ENCODE measurements at places on chromosomes 4 and X.
A peak's percentile ranks its signal among the peaks of the same experiment; 100 is the strongest.

GRCh38 chrX:38989076-38989475 lies 187.8 kb downstream of the MID1IP1 start:
- no peak for DNase-seq

GRCh38 chrX:122584981-122585380 lies 599.1 kb upstream of the GRIA3 start:
- no peak for DNase-seq

DNA sequence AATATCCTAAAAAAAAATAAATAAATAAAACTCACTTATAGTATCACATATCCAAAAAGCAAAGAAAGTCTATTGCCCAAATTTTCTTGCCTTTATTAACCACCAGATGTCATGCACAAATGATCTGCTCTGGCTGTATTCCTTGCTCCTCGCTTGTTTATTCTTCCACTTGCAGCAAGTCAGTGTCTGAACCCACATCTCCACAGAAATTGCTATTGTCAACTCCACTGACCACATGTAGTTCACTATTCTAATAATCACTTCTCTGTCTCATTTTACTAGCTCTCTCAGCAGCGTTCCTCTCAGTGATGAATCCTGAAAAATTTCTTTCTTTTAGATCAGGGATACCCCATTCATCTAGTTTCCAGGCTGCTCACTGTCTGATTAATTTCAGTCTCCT lies 29.3 kb upstream of the CXXC4 start:
- no peak for DNase-seq

GRCh38 chrX:38563030-38563429 lies 1.7 kb downstream of the TSPAN7 start:
- DNase-seq: no peak

DNA sequence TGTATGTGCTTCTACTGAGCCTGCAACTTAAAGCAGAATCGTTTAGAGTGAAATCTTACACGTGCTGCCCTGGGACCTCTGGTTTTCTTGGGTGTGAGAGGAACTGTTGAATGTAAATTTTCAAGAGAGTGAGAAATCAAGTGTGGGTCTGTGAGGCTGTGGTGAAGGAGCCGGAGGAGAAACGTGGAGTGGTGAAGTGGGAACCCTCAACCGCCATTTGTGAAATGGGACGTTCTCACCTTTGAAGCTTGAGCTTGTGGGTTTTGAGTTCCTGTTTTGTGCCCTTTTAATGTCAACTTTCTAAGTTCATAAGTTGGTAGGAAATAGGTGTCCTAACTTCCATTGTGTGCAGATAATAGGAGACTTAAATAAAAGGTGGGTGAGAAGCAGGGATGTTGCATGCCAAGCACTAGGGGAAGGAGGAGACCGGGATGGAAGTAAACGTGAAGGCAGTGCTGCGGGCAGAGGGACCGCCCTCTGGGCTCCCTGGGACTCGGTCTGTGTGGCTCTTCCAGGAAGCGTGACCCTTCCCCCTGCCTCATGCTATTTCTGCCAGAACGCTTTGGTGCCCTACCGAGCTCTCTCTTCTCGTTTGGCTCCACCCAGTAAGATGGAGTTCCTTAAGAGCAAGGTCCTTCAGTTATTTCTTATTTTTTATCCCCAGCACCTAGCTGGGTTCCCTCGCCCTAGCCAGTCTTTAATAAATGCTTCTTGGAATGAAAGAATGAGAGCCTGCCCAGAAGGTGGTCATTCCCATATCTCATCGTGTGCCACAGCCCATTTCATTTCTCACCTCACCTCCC lies 56.0 kb downstream of the TMEM131L start:
- no peak for DNase-seq

GRCh38 chrX:110267874-110268273 lies 50.0 kb downstream of the AMMECR1 start:
- no peak for DNase-seq

DNA sequence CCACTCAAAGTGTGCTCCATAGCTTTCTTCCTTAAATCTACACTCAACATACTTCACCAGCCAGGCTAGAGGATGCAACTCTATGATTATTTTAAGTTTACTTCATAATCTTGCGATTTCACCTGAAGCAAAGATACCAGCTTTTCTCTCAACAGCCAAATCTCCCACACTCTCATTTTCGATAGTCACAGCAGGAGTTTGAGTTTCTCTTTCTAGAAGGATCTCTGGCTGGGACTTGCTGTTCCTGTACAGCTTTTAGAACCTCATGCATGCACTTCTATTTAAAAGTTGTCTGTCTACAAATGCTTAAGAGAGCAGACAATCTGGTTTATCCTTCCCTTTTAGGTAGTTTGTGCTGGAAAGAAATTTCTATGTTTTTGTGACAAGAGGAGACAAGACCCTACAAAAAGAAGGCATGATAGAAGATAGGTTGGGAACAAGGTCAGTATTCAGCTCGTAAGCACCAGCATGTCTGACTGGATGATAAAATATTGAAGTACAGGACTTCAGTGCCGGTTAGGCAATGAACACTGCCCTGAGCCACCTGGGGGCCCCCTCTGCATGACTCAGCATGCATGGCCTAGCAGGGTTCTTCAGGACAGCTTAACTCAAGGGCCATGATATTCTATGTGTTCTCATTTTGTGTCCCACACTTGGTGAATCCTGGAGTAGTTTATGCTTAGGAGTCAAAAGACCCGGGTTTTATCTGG lies 65.6 kb downstream of the ATXN3L start:
- peak; percentile 17 for DNase-seq

DNA sequence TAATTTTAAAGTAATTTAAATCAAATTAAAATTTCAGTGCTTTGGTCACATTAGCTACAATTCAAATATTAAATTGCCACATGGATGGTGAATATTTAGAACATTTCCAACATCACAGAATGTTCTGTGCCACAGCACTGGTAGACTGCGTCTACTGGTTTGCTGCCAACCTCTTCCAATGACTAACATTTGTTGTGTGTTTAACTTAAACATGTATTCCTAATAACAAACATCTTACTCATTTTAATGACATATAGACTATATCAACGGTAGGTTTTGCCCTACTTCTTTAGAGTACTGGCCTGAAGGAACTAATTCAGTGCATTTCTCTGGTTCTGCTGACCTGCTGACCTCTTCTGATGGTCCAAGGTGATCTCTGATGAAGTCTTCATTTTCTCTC lies 157.6 kb downstream of the DCK start:
- no peak for DNase-seq
